ENCODE measurements at places on chromosomes 5 and 9.

DNA sequence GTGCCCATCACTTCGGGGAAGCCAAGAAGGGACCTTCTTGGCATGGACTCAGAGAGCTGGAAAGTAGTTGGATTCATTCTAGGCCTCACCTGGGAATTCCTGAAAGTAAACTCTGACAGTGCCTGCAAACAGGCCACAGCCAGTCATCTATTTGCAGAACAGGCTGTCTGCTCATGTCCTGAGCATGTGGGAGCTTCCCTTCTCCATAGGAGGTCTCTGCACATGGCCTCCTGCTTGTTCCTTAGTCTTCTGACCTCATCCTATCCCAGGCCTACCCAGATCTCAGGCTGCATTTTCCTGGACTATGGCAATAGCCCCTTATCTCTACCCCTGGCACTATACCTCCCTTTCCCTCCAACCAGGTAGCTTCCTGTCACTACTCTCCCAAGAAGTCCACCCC lies 67.2 kb upstream of the FSTL4 start:
- no peak for DNase-seq

DNA sequence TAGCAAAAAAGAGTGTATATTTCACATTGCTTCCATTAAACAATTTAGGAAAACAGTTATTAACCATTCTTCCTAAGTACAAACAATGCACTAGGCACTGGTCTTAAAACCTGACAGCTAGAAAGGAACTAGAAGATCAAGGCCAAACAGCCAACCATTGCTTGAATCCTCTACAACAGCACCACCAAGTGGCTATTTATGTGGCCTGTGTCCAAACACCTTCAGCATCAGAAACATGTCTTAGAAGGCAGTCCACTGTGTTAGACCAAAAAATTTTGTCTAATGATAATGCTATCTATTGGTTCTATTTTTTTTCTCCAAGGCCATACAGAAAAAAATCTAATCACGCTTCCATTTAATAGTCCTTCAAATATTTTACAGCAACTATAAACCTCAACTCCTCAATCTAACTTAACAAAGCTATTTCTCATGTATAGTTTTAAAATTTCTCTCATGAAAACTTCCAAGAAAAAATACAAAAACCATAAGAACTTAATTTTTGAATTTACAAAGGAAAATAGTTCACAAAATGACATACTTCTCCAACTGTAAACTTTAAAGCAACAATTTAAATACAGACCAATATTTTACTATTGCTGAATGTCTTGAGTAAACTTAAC lies 36.1 kb downstream of the CAAP1 start:
- DNase-seq = no peak

- DNase-seq = no peak
These were observed 9.2 kb upstream of the SHROOM1 start for GRCh38 chr5:132839426-132840301.

DNA sequence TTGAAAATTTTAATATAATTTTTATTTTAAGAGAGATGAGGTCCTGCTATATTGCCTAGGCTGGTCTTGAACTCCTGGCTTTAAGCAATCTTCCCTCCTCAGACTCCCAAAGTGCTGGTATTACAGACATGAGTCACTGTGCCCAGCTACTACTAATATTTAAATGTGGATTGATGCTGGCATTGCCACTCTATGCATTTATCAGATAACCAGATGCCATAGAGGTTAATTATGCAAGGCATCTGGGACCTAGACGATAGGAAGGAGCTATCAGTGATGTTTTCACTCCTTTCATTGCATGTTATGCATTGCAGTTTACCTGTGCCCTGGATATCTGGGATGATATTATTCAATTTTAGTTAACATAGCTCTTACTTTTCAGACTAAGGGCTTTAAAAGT lies 127.0 kb downstream of the RPS23 start:
- DNase-seq = no peak

- DNase-seq = no peak
These were observed 225.0 kb downstream of the ESM1 start for GRCh38 chr5:54760182-54760935.

- DNase-seq = no peak
These were observed 795.8 kb downstream of the SEMA5A start for GRCh38 chr5:8750100-8750499.
